ENCODE measurements at places on chromosomes 4 and X. TPM values are rescaled to one million over a fixed set of nuclear protein-coding genes. Genes with fewer than 3 reads are reported as not detected.

Gene ARX
- total RNA-seq = 0.15 TPM

Gene PCSK1N
- total RNA-seq = 17.8 TPM

Gene NEXMIF
- total RNA-seq = not detected

Gene DCAF4L1
- total RNA-seq = 0.13 TPM

Gene GAGE12G
- 0.49 TPM for total RNA-seq

DNA sequence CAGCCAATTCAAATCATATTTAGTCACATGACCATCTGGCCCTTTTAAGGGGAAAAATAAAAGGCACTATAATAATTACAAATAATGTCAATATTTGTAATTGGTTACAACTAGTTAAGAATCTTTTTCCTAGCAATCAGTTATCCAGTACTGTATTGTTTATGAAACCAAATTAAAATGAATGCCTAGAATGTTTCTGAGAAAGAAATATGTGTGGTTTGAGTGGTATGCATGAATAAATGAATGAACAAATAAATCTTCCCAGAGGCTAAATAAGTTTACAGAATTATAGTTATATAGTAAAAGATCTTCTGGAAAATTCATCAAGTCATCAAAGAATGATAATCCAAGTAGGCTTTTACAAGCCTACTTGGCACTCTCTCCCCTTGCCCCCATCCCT lies 55.8 kb upstream of the F8A3 start:
- no peak for DNase-seq
- H3K27me3 ChIP-seq = no peaks in the 10 kb centered on the region
- no peak overlapping the region for H3K4me3 ChIP-seq
- H3K27ac ChIP-seq = no peak overlapping the region
- peaks cover 7% of the 10 kb centered on the region for H3K36me3 ChIP-seq

DNA sequence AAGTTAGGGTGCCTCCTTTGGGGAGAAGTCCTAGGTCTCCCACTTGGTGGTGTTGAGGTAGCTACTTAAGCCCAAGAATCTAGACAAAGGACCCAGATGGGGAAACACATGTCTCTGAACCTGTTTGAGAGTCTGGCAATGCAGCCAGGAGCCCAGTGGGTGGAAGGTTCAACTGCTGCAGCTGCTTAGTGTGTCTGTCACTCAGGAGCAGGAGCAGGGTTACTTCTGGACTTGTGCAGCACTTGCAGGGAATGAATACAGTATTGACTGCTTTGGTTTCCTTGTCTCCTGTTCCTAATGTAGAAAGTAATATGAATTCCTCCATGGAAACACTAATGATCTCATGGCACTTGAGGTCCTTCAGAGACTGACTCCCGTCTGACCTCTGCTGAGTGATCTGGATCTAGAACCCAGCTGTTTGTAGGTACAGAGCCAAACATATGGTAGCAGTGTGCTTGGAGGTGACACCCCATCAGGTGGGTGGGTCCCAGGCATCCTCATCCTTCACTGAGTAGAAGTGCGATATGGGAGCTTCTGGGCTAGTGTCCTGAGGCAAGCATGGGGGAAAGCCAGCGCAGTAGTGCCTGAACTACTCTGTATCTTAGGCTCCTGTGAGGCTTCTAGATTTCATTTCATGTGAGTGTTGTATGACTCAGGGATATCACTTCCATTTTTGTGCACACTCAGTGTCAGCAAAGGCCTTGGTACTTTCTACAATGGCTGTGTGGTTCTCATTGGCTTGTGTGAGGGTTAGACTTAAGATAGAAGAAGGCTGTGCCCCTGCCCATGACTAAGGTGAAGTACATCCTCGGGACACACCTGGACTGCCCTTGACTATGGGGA lies 85.0 kb upstream of the WDR1 start:
- H3K4me1 ChIP-seq = no peaks in the 10 kb centered on the region
- H3K4me3 ChIP-seq = no peak overlapping the region
- no peaks in the 10 kb centered on the region for H3K27me3 ChIP-seq
- H3K36me3 ChIP-seq = no peaks in the 10 kb centered on the region

GRCh38 chr4:183182873-183183725 lies 84.0 kb downstream of the WWC2 start:
- no peaks in the 10 kb centered on the region for H3K27me3 ChIP-seq
- H3K27ac ChIP-seq = peak overlapping the region; percentile 13
- DNase-seq = no peak
- H3K36me3 ChIP-seq = no peaks in the 10 kb centered on the region

DNA sequence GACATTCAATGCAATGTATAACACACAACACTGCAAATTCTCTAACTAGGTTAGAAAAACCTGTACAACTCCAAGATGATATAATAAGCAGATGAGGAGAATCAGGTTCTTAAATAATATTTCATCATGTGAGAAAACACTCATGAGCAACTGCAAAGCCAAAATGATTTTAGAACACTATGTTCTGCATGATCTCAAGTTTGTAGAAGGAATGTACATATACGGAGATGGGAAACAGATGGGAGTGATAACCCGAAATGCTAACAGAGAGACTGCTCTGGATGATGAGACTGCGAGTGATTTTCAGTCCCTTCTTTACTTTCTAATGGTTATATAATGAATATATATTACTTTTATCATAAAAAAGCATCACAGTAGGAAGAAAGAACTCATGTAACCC lies 80.9 kb downstream of the PCYT1B start:
- H3K27ac ChIP-seq = no peak overlapping the region
- H3K4me3 ChIP-seq = no peak overlapping the region
- DNase-seq = no peak
- no peaks in the 10 kb centered on the region for H3K4me1 ChIP-seq
- no peaks in the 10 kb centered on the region for H3K27me3 ChIP-seq

DNA sequence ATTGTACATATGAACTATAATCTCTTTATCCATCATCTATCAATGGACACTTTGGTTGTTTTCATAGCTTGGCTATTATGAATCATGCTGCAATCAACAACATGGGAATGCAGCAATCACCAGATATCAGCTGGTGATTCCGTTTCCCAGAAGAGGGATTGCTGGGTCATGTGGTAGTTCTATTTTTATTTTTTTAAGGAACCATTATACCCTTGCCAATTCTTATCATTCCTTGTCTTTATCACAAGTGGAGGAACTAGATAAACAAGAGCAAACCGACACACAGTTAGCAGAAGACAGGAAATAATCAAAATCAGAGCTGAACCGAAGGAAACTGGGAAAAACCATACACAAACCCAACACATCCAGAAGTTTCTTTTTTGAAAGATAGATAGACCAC lies 14.5 kb upstream of the LNX1 start:
- no peak for DNase-seq
- no peak overlapping the region for H3K27ac ChIP-seq
- no peaks in the 10 kb centered on the region for H3K27me3 ChIP-seq
- H3K36me3 ChIP-seq = no peaks in the 10 kb centered on the region
- H3K4me3 ChIP-seq = no peak overlapping the region

DNA sequence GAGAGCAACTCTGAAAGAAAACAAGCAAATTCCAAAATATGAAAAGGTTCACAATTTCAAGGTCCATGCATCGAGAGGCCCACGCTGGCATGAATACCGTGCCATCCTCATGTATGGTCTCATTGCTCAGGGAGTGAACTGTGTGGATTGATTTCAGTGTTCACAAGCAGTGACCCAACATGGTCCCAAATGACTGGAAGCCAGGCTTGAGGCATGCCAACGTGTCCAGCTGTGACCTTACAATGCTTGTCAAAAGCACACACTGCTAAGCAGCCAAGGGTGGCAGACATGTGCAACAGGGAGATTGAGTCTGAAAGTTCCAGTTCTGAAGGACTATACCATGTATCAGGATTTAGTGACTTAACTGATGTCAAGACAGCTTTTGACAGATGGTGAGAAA lies 58.7 kb upstream of the CLDN24 start:
- no peak overlapping the region for H3K4me3 ChIP-seq
- DNase-seq = no peak
- no peaks in the 10 kb centered on the region for H3K36me3 ChIP-seq
- no peaks in the 10 kb centered on the region for H3K4me1 ChIP-seq

- no peak overlapping the region for H3K27ac ChIP-seq
- DNase-seq = no peak
- no peaks in the 10 kb centered on the region for H3K27me3 ChIP-seq
- H3K4me1 ChIP-seq = no peaks in the 10 kb centered on the region
These were observed 43.4 kb downstream of the MOB1B start for GRCh38 chr4:70945452-70946055.

- no peak for DNase-seq
- no peaks in the 10 kb centered on the region for H3K4me1 ChIP-seq
- H3K27ac ChIP-seq = no peak overlapping the region
- no peaks in the 10 kb centered on the region for H3K27me3 ChIP-seq
- H3K36me3 ChIP-seq = no peaks in the 10 kb centered on the region
These were observed 74.9 kb upstream of the SOD3 start for GRCh38 chr4:24720436-24720835.

- no peaks in the 10 kb centered on the region for H3K4me1 ChIP-seq
- peak; percentile 18 for DNase-seq
- no peak within 1 kb of the TSS for H3K27ac ChIP-seq
- H3K36me3 ChIP-seq = no peaks in the 10 kb centered on the region
These were observed at the start of gene BTC for GRCh38 chr4:74794382-74795010. Gene BTC (minus strand): TSS chr4:74794523. CDS start chr4:74794325, 198 bp downstream.

DNA sequence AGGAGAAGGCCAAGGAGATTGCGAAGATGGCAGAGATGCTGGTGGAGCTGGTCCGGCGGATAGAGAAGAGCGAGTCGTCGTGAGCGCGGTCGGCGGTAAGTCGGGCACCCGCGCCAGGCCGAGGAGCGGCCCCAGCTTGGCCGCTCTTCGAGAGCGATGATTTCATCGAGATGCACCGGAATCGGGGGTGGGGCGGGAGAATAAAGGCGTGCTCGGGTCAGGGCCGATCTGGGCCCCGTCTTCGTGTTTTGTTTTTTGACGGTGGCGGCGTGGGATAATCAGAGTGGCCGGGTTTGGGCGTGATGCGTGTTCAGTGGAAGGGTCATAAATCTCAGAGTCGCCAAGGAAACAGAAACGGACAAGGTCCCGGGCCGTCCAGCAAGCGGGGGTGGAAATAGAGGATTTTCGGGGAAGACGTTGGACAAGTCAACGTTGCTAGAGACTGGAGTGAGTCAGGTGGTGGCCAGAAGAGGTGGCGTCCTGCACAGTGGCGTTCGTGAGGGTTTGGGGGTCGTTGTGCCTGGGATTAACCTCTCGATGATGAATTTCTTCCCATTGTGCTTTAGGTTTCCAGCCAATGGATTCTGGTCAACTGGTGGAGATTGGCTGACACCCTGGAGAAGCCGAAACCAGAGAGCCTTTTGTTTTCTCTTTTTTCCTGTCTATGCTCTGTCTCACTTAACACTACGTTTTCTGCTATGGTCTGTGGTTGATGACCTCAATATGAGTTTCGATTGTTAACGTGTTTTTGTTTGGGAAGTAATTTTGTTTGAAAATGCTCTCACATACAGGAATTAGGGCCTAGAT lies 882 bp downstream of the MRFAP1 start:
- H3K36me3 ChIP-seq = peaks cover 19% of the 10 kb centered on the region
- H3K27ac ChIP-seq = peak overlapping the region; percentile 97
- H3K4me3 ChIP-seq = peak overlapping the region; percentile 89
- no peak for DNase-seq
- H3K4me1 ChIP-seq = peaks cover 7% of the 10 kb centered on the region

GRCh38 chr4:185222598-185222997 lies 13.2 kb downstream of the SNX25 start:
- H3K27me3 ChIP-seq = no peaks in the 10 kb centered on the region
- no peak for DNase-seq
- no peak overlapping the region for H3K27ac ChIP-seq
- no peaks in the 10 kb centered on the region for H3K36me3 ChIP-seq
- no peak overlapping the region for H3K4me3 ChIP-seq

DNA sequence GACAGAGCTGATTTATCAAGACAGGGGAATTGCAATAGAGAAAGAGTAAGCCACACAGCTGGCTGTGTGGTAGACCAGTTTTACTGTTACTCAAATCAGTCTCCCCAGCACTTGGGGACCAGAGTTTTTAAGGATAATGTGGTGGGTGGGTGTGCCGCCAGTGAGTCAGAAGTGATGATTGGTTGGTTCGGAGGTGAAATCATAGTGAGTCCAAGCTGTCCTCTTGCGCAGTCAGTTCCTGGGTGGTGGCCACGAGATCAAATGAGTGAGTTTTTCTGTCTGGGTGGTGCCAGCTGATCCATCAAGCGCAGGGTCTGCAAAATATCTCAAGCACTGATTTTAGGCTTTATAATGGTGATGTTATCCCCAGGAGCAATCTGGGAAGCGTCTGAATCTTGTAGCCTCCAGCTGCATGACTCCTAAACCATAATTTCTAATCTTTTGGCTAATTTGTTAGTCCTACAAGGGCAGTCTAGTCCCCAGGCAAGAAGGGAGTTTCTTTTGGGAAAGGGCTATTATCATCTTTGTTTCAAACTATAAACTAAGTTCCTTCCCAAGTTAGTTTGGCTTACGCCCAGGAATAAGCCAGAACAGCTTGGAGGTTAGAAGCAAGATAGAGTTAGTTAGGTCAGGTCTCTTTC lies 44.0 kb upstream of the PPP1R2C start:
- no peak overlapping the region for H3K4me3 ChIP-seq
- H3K36me3 ChIP-seq = no peaks in the 10 kb centered on the region
- H3K27me3 ChIP-seq = no peaks in the 10 kb centered on the region
- no peaks in the 10 kb centered on the region for H3K4me1 ChIP-seq
- no peak for DNase-seq
- no peak overlapping the region for H3K27ac ChIP-seq

- no peak overlapping the region for H3K27ac ChIP-seq
- no peaks in the 10 kb centered on the region for H3K27me3 ChIP-seq
- no peaks in the 10 kb centered on the region for H3K36me3 ChIP-seq
- no peak for DNase-seq
- no peak overlapping the region for H3K4me3 ChIP-seq
- no peaks in the 10 kb centered on the region for H3K4me1 ChIP-seq
These were observed 314.8 kb downstream of the PDHA2 start for GRCh38 chr4:96154676-96155075.

- H3K4me1 ChIP-seq = no peaks in the 10 kb centered on the region
- no peak for DNase-seq
- H3K27ac ChIP-seq = no peak overlapping the region
- no peaks in the 10 kb centered on the region for H3K36me3 ChIP-seq
- no peak overlapping the region for H3K4me3 ChIP-seq
These were observed 53.3 kb downstream of the AR start for GRCh38 chrX:67596839-67597790.

- no peaks in the 10 kb centered on the region for H3K4me1 ChIP-seq
- no peak overlapping the region for H3K4me3 ChIP-seq
- H3K36me3 ChIP-seq = no peaks in the 10 kb centered on the region
- no peak for DNase-seq
These were observed 901.0 kb downstream of the FAT4 start for GRCh38 chr4:126215759-126216158.

DNA sequence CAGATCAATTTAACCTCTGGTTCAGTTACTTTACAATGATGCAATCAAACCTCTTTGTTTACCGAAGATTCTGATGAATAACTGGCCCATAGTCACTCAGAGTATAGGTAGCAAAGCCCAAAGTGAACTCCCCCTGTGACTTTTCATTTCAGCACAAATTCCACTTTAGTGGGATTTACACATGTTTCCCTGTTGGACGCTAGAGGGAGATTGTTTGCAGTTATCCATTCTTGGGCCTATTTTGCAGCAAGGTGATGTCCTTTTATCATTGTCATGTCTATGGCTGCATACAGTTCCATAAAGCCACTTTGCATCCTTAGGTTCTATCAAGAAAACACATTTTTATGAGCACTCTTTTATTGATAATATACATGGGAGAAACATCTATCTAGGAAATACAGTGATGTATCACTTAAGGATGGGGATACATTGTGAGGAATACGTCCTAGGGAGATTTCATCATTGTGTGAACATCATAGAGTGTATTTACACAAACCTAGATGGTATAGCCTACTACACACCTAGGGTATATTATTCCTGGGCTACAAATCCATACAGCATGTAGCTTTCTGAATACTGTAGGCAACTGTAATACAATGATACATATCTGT lies 14.5 kb upstream of the DKK2 start:
- H3K27me3 ChIP-seq = no peaks in the 10 kb centered on the region
- DNase-seq = no peak
- H3K4me1 ChIP-seq = no peaks in the 10 kb centered on the region
- H3K4me3 ChIP-seq = no peak overlapping the region
- no peaks in the 10 kb centered on the region for H3K36me3 ChIP-seq
- no peak overlapping the region for H3K27ac ChIP-seq
